ENCODE measurements at places on chromosomes 4 and X. TPM values are rescaled to one million over a fixed set of nuclear protein-coding genes. Genes with fewer than 3 reads are reported as not detected.

Gene SLC26A1
- not detected for total RNA-seq

Gene TRAM1L1
- 3.3 TPM for total RNA-seq

- DNase-seq: peak; percentile 44
Measured at GRCh38 chrX:100979881-100980607, 10.5 kb downstream of the ARL13A start.

DNA sequence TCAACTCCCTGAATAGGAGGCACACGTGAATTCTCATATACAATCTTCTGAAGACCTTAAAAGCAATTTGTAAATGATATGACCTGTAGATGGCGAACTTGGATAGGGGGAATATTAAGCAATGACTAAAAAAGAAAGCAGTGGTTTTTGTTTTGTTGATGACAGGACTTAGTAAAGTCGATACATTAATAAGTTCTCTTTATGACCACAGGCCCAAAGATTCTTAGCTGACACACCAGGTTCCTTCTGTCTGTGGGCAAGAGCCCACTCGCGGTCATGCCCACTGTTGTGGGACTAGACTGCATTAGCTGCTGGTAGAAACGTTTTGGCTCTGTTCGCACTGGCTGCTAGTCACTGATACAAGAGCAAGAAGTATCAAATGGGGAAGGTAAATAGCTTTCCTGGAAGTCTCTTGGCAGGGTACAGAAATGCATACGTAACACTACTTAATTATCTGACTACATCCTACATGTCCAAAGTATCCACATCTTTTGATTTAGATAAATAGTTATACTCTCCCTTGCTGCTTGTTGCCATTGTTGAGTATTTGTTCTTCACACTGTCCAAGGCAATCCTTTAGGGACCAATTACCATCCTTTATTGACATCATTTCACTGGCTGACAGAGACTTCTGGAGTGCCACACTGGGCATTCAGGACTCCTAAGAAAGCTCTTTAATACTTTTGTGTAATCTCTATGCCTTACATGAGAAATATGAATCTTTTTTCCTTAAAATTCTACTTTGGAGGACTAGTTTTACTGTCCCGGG lies 31.0 kb downstream of the ALPK1 start:
- DNase-seq: no peak

GRCh38 chr4:159273841-159274240 lies 171.0 kb downstream of the RAPGEF2 start:
- no peak for DNase-seq

DNA sequence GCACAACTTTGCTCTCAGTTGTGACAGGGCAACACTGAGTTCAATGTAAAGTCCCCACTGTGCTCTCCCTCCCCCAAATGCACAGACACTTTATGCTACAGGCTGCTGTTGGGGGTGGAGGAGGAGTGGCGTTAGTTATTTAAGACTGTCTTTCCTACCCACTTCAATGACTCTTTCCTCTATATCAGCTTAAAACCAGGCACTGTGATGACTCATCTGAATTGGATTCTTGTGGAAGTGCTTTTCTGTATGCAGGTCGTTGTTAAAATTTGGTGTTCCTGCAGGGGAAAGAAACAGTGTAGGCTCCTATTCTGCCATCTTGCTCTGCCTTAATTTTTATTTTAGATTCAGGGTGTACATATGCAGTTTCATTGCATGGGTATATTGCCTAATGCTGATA lies 1157.2 kb upstream of the ADGRL3 start:
- DNase-seq: no peak

DNA sequence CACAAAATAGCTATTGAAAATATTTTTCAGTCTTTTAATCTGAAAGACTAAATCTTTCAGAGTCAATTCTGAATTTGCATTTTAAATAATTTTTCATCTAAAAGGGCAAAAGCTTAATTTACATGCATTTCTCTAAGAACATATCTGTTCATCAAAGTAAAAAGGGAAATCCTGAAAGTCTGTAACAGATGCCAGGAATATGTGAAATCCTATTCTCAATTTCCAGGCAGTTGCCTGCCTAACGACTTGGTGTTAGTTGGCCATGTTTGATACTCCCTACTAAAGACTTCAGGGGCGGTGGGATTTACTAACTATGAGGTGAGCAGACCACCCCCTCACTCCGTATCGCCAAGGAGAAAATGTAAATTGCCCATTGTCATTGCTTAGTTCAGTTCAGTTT lies 136.8 kb downstream of the KIT start:
- no peak for DNase-seq
